WTC11 (cell line): ENCODE measurements at places on chromosomes 1 and 21.

- peak; percentile 78 for DNase-seq
Measured at GRCh38 chr1:7942214-7942921, 1.7 kb upstream of the TNFRSF9 start.

- DNase-seq: no peak
Measured at GRCh38 chr1:147762233-147763024, 2.0 kb upstream of the GJA5 start.

DNA sequence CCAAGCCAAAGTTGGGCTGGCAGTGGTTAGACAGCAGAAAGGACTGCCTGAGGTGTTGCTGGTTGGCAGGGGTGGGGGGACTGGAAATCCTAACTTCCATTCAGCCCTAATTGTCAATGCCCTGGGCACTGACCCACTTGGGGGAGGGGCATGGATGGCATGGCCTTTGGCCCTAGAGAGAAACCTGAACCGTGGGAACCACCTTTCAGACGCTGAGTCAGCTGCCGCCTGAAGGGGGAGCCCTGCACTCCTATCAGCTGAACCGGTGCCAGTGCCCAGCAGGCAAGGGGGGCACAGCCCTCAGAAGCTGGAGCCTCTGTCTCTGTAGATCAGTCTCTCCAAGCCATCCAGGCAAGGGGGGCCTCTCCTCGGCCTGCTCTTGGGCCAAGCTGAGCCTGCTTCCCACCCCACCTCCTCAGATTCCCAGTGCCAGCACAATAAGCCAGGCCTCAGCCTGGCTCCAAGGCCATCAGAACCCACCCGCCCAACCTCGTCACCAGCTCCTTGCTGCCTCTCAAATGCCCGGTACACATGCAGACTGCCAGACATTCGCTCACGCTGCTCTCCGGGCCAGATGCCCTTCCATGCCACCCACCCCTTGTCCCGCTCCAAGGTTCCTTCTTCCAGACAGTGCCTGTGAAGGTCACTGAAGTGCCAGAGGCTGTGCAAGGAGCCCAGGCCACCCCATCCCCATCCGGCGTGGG is 11.6 kb downstream of the TINAGL1 start:
- peak; percentile 85 for DNase-seq

- no peak for DNase-seq
Measured at GRCh38 chr1:200154069-200154767, 126.7 kb downstream of the NR5A2 start.

DNA sequence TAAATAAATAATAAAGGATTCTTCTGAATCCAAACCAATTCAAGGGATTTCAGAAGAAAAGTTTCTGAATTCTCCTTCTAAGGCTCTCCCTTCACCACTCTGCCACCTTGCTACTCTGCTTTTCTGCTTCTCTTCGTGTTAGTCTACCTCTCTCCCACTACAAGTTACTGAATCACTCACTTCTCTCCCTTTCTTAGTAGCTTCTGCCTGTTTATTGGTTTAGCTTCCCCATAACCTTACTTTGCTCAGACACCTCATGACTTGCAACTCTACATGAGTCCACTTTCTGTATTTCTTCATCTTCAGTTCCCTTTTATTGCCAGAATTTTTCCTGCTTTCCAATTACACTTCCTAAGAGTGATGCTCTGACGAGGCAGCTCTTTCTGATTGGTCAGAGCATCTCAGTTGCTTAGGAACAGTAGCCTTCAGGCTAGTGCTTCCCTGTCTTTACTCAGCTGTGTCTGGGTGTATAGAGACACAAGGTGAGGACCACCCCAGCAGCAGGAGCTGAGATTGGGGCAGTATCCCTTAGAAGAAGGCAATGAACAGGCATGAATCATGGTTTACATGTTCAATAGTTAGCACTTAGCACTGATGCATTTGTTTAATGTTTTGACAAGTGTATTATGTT is 144.6 kb downstream of the SLC30A10 start:
- no peak for DNase-seq

- no peak for DNase-seq
Measured at GRCh38 chr1:225469051-225469450, 41.2 kb upstream of the LBR start.

DNA sequence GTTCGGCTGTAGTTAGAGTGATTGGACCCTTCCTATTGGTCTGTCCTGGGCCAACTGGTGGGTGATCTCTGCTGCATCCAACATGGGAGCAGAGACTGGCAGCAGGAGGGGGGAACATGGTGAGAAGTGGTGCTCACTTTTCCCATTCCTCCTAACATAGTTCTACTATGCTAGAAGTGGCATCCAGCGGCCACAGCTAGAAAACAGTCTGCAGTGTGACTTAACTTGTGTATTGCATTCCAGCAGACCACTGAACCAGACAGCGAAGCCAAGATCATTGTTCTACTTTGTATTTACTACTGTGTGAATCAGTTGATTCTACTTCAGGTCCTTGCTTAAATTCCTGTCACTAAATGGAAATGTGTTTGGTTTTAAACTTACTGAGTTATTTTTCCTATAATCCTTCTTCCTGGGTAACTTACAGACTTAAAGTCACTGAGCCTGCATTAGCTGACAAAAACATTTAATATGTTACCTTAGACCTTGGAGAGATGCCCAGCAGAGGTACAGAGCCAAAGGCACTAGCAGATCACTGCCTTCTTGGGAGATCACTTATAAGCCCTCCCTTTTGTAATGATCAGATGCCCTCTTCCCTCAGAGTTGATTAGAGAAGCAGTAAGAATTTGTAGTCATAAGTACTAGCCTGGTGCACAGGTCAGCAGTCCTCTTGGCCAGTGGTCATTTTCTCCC is 8.2 kb downstream of the FABP3 start:
- DNase-seq: no peak
